ENCODE measurements at places on chromosomes 3 and 15. TPM values are rescaled to one million over a fixed set of nuclear protein-coding genes. Genes with fewer than 3 reads are reported as not detected.

- DNase-seq: no peak
Observed at GRCh38 chr15:45148076-45149059, 18.6 kb downstream of the DUOX1 start.

DNA sequence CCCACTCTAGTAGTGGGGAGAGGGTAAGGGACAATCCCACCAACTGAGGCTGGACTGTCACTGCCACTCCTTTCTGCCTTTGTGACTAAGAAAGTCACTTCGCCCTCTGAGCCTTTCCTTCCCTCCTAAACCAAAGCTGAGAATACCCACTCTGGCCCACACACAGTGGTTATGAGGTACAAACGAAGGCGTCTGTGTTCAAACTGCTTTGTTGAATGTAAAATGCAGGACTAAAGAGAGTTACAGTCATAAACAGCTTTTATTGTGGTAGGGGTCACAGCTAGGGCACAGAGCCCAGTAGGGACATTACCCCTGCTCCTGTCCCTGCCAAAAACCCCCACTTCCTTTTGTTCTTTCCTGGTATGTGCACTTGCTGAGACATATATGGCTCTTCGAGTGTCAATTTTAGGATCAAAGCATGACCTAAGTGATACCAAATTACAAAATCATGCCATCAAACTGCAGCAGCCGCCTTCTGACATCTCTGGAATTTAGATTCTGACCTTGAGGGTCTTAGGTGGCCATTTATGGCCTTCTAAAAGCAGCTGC lies 45.1 kb downstream of the CTDSPL start:
- DNase-seq: no peak

- DNase-seq: no peak
Observed at GRCh38 chr3:132382688-132383194, 34.6 kb upstream of the DNAJC13 start.

- DNase-seq: no peak
Observed at GRCh38 chr3:141184430-141184829, 47.2 kb upstream of the PXYLP1 start.

GRCh38 chr3:89395456-89395855 lies 288.0 kb downstream of the EPHA3 start:
- DNase-seq: no peak

Gene PPM1M
- 15.2 TPM for polyA plus RNA-seq

- DNase-seq: no peak
Observed at GRCh38 chr3:168070919-168071318, 24.8 kb downstream of the GOLIM4 start.

DNA sequence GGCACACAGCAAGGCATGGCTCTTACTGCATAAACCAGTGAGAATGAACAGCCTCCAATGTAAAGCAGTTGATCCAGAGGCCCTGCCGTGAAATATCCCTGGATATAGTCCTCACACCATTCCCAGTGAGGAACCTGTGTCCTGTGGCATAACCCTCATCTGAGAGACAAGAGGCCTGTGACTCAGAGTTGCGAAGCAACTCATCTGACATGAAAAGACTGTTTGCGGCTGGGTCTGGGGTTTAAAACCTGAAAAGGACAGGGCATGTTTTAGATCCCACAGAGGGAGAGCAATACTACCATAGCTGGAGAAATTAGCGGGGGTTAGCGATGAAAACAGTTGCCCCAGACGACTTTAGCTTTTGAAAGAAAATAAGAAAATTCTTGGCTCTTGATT lies 165.3 kb upstream of the BHLHE40 start:
- no peak for DNase-seq

GRCh38 chr3:41418961-41419691 lies 219.8 kb downstream of the CTNNB1 start:
- DNase-seq: no peak

- DNase-seq: no peak
Observed at GRCh38 chr15:99135194-99135593, 30.3 kb downstream of the SYNM start.

- DNase-seq: no peak
Observed at GRCh38 chr15:101010781-101011180, 91.6 kb downstream of the LRRK1 start.

Data from brain (organoid and tissue), 16 donors.